ENCODE measurements at places on chromosomes 2 and 18. TPM values are rescaled to one million over a fixed set of nuclear protein-coding genes. Genes with fewer than 3 reads are reported as not detected.

- H3K4me1 ChIP-seq, result no peaks in the 10 kb centered on the region
- no peaks in the 10 kb centered on the region for H3K36me3 ChIP-seq
- H3K4me3 ChIP-seq, result no peak overlapping the region
- no peak for DNase-seq
Observed at GRCh38 chr2:142693171-142693950, 184.1 kb upstream of the KYNU start.

GRCh38 chr2:216006164-216006663, 7.1 kb downstream of the MREG start:
- no peaks in the 10 kb centered on the region for H3K27me3 ChIP-seq
- H3K4me1 ChIP-seq, result no peaks in the 10 kb centered on the region
- H3K36me3 ChIP-seq, result no peaks in the 10 kb centered on the region
- H3K27ac ChIP-seq, result no peak overlapping the region
- no peak for DNase-seq
- no peak overlapping the region for H3K4me3 ChIP-seq

DNA sequence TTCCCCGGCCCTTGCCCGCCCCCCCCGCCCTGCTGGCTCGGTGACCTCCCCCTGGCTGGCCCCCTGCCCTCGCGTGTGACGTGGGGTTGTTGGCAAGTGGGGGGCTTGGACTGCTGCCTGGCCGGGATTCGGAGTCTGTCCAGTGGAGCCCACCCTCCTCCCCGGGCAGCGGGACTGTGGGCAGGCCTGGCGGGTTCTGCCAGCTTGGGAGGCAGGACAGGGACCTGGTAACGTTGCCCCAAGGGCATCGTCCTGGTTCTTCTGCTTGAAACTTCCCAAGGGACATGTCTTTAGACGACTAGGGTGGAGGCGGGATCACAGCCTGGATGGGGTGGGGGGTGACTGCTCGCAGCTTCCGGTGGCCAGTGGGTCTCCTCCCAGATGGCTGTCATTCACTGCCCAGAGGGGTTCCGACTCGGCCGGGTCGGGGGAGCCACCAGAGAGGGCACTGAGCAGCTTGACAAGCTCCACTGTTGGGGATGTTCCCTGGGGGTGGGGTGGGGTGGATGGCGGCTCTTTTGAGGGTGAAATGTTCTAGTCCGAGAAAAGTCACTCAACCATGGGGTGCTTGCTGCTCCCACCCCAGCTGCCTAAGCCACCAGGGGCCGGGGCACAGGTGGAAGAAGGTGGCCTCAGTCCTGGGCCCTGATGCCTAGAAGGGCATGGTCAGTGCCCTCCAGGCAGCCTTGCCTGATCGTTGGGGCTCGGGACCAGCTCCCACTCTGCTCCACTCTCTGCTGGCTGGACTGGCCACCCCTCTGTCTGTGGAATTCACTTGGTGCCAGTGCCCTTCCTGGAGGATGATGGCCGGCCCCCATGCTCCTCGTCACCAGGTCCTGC, 4.3 kb upstream of the HS6ST1 start:
- peaks cover 11% of the 10 kb centered on the region for H3K4me1 ChIP-seq
- no peaks in the 10 kb centered on the region for H3K36me3 ChIP-seq
- peak overlapping the region; percentile 48 for H3K4me3 ChIP-seq
- peak overlapping the region; percentile 77 for H3K27ac ChIP-seq
- no peak for DNase-seq
- H3K27me3 ChIP-seq, result no peaks in the 10 kb centered on the region

GRCh38 chr18:69845593-69846506, 101.8 kb downstream of the CD226 start:
- peaks cover 2% of the 10 kb centered on the region for H3K4me1 ChIP-seq
- H3K27ac ChIP-seq, result no peak overlapping the region
- peak; percentile 67 for DNase-seq
- H3K27me3 ChIP-seq, result no peaks in the 10 kb centered on the region

- no peak overlapping the region for H3K4me3 ChIP-seq
- no peaks in the 10 kb centered on the region for H3K27me3 ChIP-seq
- DNase-seq, result no peak
- H3K27ac ChIP-seq, result no peak overlapping the region
Observed at GRCh38 chr2:38191516-38191915, 115.6 kb upstream of the CYP1B1 start.

DNA sequence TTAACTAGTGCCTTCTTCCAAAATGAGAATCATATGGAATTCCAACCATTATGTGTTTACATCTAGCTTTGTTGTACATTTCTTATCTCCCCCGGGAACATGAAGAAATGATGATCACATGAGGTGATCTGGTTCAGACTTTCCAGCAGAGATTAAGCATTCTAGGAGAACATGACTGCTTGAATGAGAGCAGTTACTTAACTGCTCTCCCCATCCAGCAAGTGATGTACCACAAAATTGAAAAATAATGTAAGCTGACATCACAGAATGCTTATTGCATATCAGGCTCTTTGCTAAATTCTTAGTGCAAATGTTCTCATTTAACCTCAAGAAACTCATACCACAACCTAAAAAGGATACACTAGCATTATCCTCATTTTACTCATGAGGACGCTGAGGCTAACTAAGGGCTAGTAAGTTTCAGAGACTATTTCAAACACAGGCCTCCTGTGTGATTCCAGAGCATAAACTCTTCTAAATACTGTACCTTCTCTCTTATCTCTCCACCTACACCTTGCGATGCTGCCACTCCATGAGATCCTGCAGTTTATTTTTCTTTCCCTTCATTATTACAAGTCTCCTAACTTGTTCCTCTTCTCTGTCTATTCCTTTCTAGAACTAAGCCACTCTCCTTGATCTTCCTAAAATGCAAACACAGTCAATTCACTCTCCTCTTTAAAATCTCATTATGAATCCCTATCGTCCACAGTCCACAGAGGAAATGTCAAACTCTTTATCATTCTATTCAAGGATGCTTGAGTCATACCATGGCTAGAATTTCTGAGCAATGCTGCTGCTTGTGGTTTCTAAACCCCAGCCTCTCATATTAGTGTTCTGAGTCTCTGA, 1224.8 kb upstream of the ZEB2 start:
- DNase-seq, result no peak
- H3K27ac ChIP-seq, result no peak overlapping the region
- H3K4me1 ChIP-seq, result no peaks in the 10 kb centered on the region
- H3K4me3 ChIP-seq, result no peak overlapping the region
- no peaks in the 10 kb centered on the region for H3K27me3 ChIP-seq

DNA sequence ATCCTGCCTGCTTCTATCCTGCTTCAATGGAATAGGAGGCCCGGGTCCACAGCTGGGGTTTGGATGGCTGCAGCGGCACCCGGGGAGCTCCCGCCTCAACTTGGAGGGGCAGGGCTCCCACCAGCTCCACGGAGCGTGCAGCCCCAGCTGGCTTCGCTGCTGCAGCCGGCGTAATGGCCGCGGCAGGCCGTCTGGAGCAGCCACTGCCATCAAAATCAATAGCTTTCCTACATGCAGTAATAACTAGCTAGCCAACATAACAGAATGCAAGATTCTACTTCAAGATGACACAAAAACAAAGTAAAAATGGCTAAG, 154.2 kb upstream of the RMP24 start:
- no peak overlapping the region for H3K4me3 ChIP-seq
- no peaks in the 10 kb centered on the region for H3K4me1 ChIP-seq
- no peaks in the 10 kb centered on the region for H3K27me3 ChIP-seq
- no peaks in the 10 kb centered on the region for H3K36me3 ChIP-seq
- no peak for DNase-seq

- H3K27ac ChIP-seq, result no peak overlapping the region
- no peak for DNase-seq
- H3K4me3 ChIP-seq, result no peak overlapping the region
- H3K4me1 ChIP-seq, result no peaks in the 10 kb centered on the region
Observed at GRCh38 chr2:133532919-133533318, 35.3 kb downstream of the NCKAP5 start.

- no peaks in the 10 kb centered on the region for H3K36me3 ChIP-seq
- peak; percentile 43 for DNase-seq
- peaks cover 26% of the 10 kb centered on the region for H3K4me1 ChIP-seq
- H3K27me3 ChIP-seq, result no peaks in the 10 kb centered on the region
Observed at GRCh38 chr18:31942291-31942998, 483 bp downstream of the TRAPPC8 start.

GRCh38 chr18:26821181-26821580, 44.3 kb downstream of the AQP4 start:
- H3K36me3 ChIP-seq, result no peaks in the 10 kb centered on the region
- DNase-seq, result no peak
- no peak overlapping the region for H3K4me3 ChIP-seq
- H3K27me3 ChIP-seq, result no peaks in the 10 kb centered on the region
- no peak overlapping the region for H3K27ac ChIP-seq

DNA sequence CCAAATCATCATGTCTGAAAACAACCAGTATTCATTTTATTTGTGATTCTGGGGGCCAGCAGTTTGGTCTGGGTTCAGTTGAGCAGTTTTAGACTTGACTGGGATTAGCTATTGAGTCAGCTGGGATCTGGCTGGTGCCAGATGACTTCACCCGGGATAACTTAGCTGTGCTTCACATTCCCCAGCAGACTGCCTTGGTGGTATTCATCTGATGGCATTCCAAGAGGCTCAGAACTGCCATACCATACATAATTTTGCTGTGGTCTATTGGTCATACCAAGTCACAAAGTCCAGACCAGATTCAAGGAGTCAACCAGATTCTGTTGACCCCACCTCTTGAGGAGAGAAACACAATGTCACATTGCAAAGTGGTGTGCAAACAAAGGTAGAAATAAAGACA, 7.8 kb upstream of the FSHR start:
- H3K27me3 ChIP-seq, result no peaks in the 10 kb centered on the region
- H3K36me3 ChIP-seq, result no peaks in the 10 kb centered on the region
- no peak overlapping the region for H3K27ac ChIP-seq
- no peaks in the 10 kb centered on the region for H3K4me1 ChIP-seq
- DNase-seq, result no peak

MRPL44 gene
- total RNA-seq, result 26.0 TPM

GTF2A1L gene
- not detected for total RNA-seq

OTOS gene
- total RNA-seq, result 62.8 TPM

SCN7A gene
- 3.0 TPM for total RNA-seq

RNU2-63P gene
- total RNA-seq, result not detected

ATP8B1 gene
- 71.8 TPM for total RNA-seq

SLC38A11 gene
- 3.7 TPM for total RNA-seq

EML6 gene
- 23.7 TPM for total RNA-seq

Measured in thyroid gland (tissue), 4 donors.